ENCODE measurements at places on chromosomes 7 and 10.

GRCh38 chr7:67738958-67739357, 742.3 kb downstream of the TYW1 start:
- DNase-seq, result no peak

GRCh38 chr7:90119178-90119971, 34.9 kb upstream of the STEAP1 start:
- no peak for DNase-seq

- no peak for DNase-seq
Observed at GRCh38 chr7:133315332-133316040, 62.6 kb downstream of the EXOC4 start.

DNA sequence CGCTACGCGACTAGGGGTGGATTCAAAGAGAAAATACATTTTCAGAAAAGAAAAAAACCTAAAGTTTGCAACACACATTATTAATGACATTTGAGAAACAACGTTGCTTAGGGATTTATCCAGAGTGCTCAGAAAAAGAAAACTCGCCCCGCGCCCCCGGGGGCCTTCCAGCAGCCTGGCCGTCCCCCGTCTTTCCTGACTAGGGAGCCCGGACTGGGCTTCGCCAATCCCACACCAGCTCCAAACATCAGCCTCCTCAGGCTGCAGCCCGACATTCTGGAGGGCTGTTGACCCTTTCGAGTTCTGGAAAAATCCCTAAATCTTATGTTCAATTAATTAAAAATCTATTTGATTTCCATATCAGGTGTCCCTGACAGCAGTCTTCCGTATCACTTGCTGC, 48.6 kb downstream of the CLEC2L start:
- DNase-seq, result no peak

DNA sequence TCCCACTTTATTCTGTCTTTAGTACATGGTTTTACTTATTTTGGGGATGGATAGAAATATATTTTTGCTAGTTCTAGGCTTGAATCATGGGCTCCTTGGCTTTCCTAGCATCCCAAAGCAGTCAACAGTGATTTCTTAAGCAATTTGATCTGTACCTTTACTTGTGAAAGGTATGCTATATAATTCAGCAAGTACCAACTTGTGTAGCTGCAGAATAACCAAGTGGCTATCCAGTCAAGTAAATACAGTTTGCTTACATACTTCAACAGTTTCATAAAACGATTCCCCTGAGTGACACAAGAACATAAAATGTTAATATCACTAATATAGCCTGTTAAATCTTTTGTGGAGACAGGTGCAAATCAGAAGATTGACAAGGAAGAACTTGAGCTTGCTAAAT, 67.2 kb downstream of the PODXL start:
- no peak for DNase-seq

- no peak for DNase-seq
Observed at GRCh38 chr7:93212881-93213280, 13.4 kb downstream of the HEPACAM2 start.

DNA sequence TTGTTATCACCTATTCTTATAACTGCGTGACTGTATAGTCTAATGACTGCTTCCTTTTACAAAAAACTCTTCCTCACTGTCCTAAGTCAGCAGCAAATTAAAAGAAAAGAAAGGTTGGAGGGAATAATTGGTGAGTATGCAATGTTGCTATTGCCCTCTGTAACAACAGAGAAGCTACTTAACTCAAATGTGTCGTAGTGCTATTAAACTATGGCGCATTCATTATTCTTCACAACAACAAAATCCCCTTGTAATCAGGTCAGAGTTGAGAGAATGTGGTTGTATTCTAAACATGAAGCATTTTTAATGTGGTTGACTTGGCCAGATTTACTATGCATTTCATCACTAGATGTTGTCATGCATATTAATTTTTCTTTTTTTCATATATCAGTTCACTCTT, 897.8 kb upstream of the PHF14 start:
- no peak for DNase-seq

DNA sequence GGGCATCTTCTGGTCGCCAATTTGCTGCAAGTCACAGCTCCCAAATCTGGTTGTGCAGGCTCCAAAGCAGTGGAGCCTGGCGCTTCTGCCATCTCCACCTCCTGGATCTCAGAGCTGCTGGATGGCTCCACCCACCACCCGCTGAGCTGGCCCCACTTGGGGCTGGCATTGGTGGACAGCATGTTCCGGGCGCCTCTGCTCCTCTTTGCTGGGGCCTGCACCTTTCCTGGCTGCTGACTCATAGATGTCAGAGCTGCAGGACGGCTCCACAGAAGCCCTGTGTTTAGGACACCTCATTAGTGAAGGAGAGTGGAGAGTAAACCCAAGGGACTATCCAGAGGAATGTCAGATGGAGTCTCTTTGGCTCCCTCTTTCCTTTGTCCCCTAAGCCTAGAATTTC, 27.4 kb downstream of the MAPK8 start:
- DNase-seq, result no peak

DNA sequence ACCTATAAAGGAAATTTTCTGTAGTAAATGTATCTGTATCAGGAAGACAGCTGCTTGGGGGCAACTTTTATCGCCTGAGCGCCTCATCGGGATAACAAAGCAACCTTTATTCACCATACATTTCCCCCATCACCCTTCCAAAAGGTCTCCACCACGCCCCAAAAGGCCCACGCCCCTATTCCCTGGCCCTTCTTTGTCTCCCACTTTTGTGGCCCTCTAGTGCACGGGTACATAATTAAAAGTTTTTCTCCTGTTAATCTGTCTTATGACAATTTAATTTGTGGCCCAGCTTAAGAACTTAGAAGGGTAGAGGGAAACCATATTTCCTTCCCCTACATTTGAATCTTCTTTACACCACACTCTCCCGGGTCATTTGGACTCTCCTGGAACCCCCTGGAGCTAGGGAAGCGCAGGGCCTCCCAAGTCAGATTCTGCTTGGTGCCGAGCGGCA, 625 bp downstream of the RP9 start:
- peak; percentile 22 for DNase-seq

GRCh38 chr10:126876456-126876855, 28.8 kb upstream of the DOCK1 start:
- DNase-seq, result no peak

DNA sequence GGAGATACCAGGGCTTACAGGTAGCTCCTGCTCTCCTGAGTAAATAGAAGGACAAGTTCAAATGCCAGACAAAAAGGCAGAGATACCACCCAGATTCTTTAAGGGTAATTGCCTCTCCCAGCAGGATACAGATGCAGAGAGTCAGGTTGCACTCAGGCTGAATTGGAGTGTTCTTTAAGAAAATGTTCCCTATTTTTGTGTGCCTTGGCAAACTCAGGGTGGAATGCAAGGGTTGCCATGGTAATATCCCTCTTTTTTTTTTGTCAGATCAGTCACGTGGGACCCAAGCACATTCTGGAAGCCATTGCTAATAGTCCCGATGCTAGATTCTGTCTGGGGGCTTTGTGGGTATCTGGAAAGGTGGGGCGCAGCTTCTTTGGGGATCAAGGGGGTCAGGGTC, 628.0 kb downstream of the CALN1 start:
- no peak for DNase-seq

GRCh38 chr7:77282897-77283296, 83.3 kb upstream of the FGL2 start:
- no peak for DNase-seq

DNA sequence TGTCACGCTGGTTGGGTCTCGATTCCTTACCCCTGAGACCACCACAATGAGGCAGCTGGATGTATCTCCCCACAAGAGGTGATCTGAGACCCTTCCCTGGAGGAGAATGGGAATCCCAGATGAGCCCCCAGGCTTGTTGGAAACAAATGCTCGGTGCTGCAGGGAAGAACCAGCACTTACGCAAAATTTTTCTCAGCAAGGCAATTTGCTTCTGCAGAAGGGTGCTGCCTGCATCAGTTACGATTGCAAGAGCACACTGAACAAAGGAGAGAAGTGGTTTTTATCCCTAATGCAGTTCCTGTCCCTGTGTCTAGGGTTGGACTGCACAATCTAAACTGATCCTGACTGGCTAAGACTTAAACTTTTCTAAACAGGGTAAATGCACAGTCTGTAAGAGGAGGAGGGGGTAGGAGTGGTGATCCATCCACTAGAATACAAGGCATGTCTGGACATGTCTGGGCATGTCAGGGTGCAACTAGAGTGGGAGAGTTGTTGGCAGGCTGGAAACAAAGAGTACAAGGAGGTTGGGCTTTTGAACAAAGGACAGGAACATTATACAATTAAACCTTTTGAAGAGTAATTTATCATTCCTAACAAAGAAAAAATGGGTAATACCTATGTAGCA, 114.9 kb upstream of the FAM3C start:
- no peak for DNase-seq

DNA sequence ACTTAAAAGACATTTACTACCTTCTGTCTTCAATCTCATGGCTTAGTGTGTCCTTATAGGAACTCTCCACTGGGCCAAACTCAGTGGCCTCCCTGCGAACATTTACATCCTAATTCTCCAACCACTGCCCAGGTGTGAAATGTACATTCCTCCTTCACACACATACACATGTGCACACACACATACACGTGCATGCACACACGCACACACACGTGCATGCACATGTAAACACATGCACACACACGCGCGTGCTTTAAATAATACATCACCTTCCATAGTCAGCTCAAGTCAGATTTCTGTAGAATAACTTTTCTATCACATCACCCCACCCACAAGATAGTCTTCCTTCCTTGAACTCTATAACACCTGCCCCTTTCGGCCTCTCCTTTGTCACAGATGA, 216.5 kb downstream of the TMEM178B start:
- no peak for DNase-seq

- no peak for DNase-seq
Observed at GRCh38 chr10:48697821-48698764, 13.4 kb downstream of the WDFY4 start.

DNA sequence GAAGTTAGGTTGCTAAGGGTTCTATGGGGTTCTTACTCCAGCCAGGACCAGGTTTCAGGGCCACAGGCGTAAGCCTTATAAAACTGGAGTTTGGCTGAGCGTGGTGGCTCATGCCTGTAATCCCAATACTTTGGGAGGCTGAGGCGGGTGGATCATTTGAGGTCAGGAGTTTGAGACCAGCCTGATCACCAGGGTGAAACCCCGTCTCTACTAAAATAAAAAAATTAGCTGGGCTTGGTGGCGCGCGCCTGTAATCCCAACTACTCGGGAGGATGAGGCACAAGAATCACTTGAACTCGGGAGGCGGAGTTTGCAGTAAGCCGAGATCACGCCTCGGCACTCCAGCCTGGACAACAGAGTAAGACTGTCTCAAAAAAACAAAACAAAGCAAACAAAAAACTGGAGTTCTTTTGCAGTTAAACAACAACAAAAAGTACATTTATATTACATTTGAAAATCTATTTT, 347 bp upstream of the RRP12 start:
- no peak for DNase-seq

- DNase-seq, result no peak
Observed at GRCh38 chr7:80187279-80187678, 52.6 kb downstream of the GNAI1 start.

DNA sequence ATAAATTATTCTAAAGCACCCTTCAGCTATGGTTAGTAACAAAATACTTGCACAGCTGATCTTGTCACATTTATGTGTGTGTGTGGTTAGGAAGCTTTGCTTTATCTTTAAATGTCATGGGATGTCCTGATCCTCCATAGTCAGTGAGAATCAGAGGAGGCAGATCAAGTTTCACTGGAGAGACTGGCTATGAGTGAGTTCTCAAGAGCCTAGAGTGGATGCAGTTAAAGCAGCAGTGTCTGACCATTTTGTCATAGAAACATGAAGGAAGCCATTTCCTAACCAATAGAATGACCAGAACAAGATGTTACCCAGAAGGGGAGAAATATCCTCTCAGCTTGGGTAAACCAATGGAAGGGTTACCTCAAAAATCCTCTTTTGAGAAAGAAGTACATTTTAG, 207.2 kb upstream of the DKK1 start:
- DNase-seq, result no peak

DNA sequence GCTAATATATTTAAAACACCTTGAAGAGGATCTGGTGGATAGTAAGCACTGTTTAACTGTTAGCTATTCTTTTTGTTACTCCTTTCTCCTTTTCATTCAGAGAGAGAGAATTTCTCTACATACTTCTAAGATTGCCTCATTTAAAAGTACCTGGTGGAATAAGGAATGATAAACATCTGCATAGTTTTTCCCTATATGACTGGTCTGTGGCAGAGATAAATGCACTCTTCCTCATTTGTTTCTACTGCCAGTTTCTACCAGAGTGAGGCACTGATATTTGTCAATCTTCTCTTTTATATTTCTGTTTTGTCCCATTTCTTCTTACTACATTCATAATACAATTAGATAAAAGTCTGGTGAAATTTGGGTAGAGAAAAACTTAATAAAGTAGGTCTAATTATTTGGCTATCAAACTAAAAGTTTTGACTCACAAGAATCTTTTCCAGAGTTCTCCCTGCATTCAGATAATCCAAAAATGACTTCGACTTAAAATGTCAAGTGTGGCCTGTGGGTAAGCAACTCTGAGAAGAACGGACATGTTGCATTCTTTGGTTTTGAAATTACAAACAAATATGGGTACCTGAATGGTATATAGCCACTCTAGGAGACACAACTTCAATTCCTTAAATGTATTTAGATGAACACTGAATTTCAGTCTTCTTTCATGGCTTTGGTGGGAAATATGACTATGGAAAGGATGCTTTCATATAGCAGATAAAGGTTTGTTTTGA, 38.8 kb downstream of the RNLS start:
- DNase-seq, result no peak

DNA sequence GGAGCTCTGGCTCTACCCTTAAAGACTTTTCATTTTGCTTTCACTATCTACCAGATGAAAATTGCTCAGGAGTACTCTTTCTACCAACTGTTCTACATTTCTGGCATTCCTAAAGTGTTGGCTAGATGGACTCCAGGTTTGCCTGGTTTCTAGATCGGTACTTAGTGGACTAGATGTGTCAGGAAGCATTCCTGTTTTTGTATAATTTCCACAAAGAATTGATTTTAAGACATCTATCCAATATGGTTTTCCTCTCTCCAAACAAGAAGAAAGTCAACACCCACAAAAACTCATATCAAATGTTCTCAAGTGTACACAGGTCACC, 157.7 kb downstream of the CHRM2 start:
- no peak for DNase-seq

DNA sequence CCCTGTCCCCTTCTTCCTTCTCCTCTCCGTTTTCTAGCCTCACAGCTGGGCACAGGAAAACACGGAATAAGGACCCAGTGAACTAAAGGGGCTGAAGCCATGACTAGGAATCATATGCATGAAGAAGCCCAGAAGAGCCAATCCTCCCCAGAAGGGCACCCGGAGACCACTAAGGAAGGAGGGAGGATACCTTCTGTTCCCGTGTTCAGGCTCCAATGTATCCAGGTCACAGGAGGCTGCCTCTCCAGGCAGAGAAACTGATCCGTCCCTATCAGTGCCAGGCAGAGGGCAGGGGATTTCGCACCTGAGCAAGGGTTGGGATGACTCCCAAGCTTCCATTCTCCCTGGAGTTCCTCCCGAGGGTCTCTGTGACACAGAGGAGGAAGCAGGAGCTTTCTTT, 246.6 kb downstream of the SNX10 start:
- DNase-seq, result no peak
